ENCODE measurements at places on chromosomes 11 and 22. TPM values are rescaled to one million over a fixed set of nuclear protein-coding genes. Genes with fewer than 3 reads are reported as not detected.

The YPEL1 gene
- 86.3 TPM for total RNA-seq

The MACROD1 gene
- total RNA-seq, result 3.3 TPM

The POU2AF3 gene
- total RNA-seq, result not detected

The SLN gene
- not detected for total RNA-seq

The NEFH gene
- 0.12 TPM for total RNA-seq

The SF3B2 gene
- total RNA-seq, result 249 TPM

The PNPLA5 gene
- total RNA-seq, result not detected

The LIF gene
- total RNA-seq, result 2.0 TPM

The TRIM51 gene
- total RNA-seq, result 0.25 TPM

The PATE2 gene
- not detected for total RNA-seq

The LRRC4C gene
- total RNA-seq, result not detected

The LRP4 gene
- total RNA-seq, result not detected

The AMOTL1 gene
- total RNA-seq, result 8.9 TPM

The SHISAL1 gene
- not detected for total RNA-seq

The FLRT1 gene
- total RNA-seq, result not detected

The CARD16 gene
- 54.7 TPM for total RNA-seq

The SNX32 gene
- total RNA-seq, result 0.31 TPM

The UCP3 gene
- 8.5 TPM for total RNA-seq

The FDXACB1 gene
- 4.0 TPM for total RNA-seq

The NELL1 gene
- not detected for total RNA-seq

The CSF2RB gene
- total RNA-seq, result 274 TPM

The CD44 gene
- total RNA-seq, result 354 TPM

The MMP8 gene
- 0.16 TPM for total RNA-seq

The NEU3 gene
- total RNA-seq, result 24.3 TPM

The SLC37A2 gene
- 3.2 TPM for total RNA-seq

The NCR3LG1 gene
- total RNA-seq, result 9.7 TPM

The IZUMO1R gene
- total RNA-seq, result not detected

The SERHL2 gene
- total RNA-seq, result 0.48 TPM
